ENCODE measurements at places on chromosomes 16 and 17.

DNA sequence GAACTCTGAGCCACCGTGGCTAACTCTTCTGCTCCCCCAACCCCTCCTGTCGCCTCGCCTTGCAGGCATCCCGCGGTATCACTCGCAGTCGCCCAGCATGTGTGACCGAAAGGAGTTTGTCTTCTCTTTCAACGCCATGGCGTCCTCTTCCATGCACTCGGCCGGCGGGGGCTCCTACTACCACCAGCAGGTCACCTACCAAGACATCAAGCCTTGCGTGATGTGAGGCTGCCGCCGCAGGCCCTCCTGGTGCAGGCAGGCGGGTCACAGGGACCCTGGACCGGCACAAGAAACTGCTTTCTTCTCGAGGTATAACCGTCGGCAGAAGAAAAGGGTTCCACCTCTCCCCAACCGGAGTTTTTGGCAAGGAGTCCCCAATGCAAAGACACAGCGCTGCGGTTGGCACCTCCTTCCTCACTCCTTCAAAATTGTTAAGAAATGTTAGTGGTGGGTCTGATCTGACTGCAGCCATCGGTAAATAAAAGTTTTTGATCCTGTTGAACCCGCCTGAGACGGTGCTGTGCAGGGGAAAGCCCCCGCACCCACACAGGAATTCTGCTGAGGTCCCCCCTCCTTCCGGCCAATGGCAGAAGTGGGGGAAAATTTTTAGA, 2.6 kb downstream of the FOXF1 start:
- no peak for DNase-seq

- no peak for DNase-seq
These were observed 24.4 kb downstream of the CRK start for GRCh38 chr17:1431631-1432104.

GRCh38 chr17:15462976-15463772, 4.2 kb downstream of the CDRT4 start:
- peak; percentile 19 for DNase-seq

DNA sequence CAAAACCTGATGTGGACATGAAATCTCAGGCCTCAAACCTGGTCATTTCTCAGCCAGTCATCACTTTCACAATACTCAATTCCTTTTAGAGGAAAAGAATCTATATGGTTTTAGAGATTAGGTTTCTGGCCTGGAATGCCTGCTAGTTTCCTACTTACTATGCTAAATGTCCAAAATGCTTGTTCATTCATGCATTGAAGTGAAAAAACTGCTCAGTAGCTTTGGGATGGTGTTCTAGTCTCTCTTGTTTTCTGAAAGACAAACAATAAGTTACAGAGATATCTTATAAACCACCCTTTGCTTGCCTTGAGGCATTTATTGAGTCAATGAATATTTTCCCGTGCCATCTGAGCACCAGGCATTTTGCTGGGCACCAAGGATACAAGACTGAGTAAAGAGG, 1146.5 kb upstream of the GOT2 start:
- no peak for DNase-seq

GRCh38 chr17:14091367-14091766, 22.1 kb downstream of the COX10 start:
- DNase-seq, result no peak

All from SW 1271 (cell line).